ENCODE measurements at places on chromosomes 4 and X.

GRCh38 chr4:3368841-3369760 is 72.7 kb upstream of the HGFAC start:
- no peak for DNase-seq

GRCh38 chrX:69153060-69153730 is 12.1 kb downstream of the PJA1 start:
- peak; percentile 75 for DNase-seq

DNA sequence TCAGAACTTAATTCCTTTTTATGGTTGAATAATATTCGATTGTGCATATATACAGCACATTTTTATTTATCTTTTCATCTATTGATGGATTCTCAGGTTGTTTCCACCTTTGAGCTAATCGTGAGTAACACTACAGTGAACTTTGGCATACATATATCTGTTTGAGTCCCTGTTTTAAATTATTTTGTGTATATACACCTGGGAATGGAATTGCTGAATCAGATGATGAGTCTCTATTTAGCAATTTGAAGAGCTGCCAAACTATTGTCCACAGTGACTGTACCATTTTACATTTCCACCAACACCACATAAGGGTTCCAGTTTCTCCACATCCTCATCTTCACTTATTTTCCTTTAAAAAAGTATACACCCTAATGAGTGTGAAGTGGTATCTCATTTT is 166.2 kb upstream of the FGF13 start:
- DNase-seq = peak; percentile 83

- peak; percentile 64 for DNase-seq
Observed at GRCh38 chrX:155535866-155536265, 76.9 kb downstream of the TMLHE start.

DNA sequence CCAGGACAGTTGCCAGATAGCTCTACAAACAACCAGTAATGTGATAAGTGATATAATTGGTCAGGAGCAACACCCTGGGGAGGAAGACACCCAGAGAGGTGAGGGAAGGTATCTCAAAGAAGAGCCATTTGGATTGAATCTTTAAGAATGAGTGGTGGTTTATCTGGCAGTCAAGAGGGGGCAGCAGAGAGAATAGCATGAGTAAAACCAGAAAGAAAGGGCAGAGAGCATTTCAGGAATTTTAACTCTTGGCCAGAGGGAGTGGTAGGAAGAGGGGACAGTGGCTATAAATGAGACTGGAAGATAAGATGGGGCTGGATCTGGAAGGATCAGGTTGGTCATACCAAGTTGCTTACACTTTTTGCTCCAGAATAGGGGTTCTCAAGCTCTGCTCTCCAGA is 5.9 kb upstream of the SEPTIN6 start:
- DNase-seq = peak; percentile 52

- no peak for DNase-seq
Observed at GRCh38 chrX:112774142-112774541, 66.5 kb downstream of the AMOT start.

DNA sequence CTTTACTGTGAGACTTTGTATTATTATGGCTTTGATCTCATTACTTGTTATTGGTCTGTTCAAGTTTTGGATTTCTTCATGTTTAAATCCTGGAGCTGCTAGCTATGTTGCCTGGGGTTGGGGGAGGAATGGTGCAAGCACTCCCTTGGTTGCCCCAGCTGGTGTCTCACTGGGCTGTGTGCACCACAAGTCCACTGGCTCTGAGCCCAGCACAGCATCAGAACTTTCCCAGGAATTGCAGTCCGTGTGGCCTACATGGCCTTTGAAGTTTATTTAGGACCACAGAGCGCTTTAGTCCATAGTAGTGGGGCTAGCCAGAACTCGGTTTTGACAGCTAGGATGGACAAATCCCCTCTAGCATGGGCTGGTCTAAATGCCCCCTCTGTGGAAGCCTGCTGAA is 278.8 kb upstream of the RPS6KA3 start:
- no peak for DNase-seq

DNA sequence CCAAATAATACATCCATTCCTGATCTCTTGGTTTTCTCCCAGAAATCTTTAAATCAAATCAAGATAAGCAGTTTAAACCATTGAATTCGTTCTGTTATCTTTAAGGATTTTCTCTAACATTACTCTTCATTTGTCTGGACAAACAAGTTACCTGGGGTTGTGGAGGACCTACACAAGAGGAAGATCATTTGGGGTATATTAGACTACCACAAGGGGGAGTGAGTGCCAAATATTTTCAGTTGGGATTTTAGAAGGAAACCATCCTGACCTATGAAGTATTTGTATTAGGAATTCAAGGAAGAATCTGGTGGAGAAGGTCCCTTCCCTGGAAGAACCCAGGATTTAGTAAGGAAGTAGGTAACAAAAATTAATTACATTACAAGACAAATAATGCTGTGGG is 12.0 kb upstream of the DCHS2 start:
- peak; percentile 66 for DNase-seq

- DNase-seq = no peak
Observed at GRCh38 chr4:94536049-94536448, 84.3 kb downstream of the PDLIM5 start.

DNA sequence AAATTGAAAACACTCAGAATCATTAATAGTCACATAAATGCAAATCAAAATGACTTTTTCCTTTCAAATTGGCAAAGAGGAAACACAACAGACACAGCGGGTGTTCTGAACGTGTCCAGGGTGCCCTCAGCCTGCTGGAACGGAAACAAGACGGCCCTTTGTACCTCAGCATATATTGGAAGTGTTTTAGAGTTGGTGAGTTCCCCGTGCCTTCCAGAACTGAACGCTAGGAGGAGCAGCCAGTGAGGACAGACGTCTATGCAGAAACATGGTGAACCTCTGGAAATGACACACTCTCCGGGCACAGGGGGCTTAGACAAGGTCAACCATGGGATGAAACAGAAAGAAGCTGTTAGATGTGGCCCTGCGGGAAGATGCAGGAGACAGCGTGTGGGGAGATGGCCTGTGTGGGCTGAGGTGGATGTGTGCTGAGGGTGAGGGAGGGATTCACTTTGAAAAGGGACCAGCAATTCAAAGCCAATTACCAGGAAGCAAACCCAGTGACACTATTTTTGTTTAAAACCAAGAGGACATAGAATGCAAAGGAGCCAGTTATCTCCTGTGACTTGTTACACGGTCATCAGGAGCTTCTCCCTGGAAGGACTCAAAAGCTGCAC is 40.4 kb downstream of the RNF212 start:
- peak; percentile 62 for DNase-seq

GRCh38 chrX:140918398-140919038 is 83.9 kb upstream of the SPANXB1 start:
- peak; percentile 64 for DNase-seq

DNA sequence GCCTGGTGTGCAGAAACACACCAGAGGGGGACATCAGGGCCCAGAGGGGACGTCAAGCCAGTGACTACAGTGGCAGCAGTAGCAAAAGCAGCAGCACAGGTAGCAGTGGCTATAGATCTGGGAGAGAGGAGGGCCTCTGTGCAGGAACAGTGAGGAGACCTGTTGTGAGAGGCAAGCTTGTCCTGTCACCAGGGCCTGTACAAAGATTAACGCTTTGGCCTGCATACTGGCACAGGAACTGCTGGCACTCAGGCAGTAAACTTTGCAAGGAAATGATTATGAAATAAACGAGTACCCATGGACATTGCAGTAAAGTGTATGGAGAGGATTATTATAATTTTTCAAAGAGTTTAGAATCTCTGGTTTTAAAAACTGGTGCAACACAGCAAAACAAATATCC is 5.5 kb upstream of the PHF8 start:
- no peak for DNase-seq

- no peak for DNase-seq
Observed at GRCh38 chrX:1477801-1478458, 25.2 kb upstream of the ASMTL start.

DNA sequence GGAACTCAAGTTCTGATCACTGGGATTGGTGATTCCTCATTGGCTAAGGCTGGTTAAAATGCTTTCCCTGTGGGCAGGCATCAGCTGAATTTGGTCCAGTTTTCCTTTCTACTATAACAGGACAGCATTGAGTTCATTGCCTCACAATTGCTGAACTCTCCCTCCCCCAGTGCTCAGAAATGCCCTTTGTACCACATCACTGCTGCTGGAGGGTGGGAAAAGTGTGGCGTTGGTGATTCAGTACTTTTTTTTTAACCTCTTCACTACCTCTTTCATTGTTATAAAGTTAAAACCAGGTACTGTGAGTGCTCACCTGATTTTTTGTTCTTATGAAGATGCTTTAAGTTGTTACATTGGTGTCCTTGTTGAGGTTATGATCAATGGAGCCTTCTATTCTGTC is 69.3 kb upstream of the IL2 start:
- no peak for DNase-seq

GRCh38 chr4:124713185-124713592 is 657 bp upstream of the ANKRD50 start:
- DNase-seq = peak; percentile 59

DNA sequence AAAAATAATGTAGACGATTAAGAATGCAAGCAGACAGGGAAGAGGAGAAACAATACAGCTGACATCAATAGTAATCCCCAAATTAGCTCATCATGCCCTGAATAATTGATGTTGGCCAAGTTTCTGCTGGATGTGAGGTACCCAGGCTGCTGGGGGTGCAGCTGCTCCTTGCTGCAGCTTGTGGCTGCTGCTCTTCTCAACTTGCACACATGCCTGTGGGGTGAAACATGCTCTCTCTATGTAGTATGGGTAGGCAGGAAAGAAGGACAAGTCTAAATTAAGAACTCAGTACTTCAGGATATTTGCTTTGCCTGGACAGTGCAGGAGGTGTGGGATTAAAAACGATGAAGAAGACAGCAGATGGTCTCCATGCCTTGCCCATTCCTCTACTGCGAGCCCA is 16.7 kb downstream of the EDA2R start:
- DNase-seq = peak; percentile 21

- DNase-seq = no peak
Observed at GRCh38 chr4:87956501-87956900, 19.0 kb upstream of the SPP1 start.

DNA sequence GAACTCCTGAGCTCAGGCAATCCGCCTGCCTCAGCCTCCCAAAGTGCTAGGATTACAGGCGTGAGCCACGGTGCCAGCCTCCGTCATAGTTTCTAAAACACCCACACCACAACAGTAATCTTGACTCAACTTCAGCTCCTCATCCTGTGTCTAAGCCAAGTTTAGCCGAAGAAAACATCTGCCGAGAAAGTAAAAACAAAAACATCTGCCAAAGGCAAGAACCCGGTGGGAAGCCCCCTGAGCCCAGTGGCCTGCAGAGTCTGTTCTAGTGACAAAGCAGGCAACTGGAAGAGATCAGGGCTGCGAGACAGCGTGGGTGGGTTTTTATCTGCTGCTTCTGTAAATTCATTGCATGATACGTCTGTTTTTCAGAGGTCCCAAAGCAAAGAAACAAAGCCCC is 26.6 kb upstream of the CD99 start:
- DNase-seq = no peak

GRCh38 chr4:73847526-73848182 is 5.4 kb upstream of the PF4V1 start:
- DNase-seq = no peak

DNA sequence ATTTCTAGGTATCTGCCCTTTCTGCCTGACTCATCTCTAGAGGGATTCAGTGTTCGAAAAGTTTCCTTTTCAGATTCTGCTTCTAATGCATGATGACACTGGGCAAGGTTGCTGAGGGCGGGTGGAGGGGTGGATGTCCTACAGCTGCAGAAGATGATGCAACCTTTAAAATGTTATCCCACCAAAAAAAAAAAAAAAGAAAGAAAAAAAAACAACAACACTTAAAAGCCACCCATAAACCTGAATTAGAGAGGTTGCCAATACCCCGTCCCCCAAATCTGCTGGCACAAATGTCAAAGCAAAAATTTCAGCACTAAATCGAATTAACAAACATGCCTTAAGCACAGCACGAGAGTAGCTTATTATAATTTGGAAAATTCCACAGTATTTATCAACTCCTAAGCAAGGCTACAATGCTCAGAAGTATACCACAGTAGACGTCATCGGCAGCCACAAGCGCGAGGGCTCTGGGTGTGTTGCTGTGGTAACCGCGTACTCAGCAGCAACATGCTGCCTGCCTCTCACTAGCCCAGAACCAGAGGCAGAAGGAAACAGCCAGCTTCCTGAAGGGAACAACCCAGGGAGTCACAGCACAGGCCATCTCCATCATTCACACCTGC is 167.5 kb upstream of the MAP3K15 start:
- peak; percentile 32 for DNase-seq

DNA sequence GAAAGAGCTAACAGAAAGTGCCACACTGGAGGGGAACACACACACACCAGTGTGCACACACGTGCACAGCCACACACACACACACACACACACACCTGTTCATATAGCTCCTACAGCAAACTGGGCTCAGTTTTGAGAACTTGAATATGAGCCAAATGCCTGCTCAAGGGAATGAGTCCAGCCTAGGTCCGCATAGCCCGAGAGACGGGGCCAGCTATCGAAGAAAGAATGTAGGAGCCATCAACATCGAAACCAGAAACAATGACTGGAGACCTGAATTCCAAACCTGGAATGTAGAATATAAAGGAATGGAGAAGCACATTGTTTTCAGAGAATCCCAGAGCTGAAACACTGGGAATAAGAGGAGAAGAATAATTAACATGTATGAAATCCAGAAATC is 37.6 kb upstream of the ERVMER34-1 start:
- DNase-seq = peak; percentile 2

DNA sequence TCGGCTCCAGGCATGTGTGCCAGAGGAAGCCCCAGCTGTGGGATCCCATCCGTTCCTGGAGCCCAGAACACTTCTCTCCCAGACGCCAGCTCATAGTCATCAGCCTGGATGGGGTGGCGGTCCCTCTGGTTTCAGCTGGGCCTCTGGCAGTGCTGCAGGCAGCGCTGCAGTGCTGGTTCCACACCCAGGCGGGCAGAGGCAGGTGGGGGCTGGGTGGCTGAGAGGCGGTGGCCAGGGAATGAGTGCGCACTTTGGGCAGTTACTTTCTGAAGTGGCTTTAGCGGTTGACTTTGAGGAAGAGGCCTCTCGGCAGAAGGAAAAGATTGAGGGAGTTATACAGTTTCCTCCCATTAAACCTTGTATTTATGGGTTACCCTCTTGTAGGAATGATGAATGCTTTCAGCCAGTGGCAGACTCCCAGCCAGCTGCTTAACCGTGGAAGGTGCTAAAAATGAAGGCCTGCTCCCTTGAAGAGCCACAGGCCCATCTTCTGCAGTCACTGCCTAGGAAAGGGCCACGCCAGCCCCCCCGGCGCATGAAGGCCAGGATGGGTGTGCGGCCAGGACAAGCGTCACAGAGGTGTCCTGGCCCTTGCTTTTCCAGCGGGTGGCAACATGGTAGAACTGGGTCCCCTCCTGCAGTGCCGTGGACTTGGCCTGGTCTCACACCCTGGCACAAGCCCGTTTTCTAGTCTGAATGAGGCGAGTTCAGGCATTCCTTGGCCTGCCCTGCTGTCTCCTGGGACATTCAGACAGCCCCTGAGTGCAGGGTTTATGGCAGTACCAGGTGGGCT is 9.9 kb downstream of the TADA2B start:
- no peak for DNase-seq

DNA sequence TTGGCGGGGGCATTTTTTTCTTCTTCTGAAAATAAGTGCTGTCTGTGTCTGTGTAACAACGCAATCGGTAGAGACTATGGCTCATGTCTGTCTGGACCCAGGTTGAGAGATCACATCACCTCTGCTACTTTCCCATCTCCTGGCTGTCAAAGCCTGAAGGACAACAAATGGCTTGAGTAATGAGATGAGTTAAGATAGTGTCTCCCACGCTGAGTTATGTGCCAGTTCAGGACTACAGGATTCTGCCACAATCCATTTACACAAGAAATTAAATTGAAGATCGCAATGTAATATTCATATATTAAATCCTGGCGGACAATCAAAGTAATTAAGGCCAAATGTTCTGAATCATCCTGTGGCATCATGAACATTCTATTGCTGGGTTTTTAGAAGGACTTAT is 16.5 kb upstream of the ARHGAP36 start:
- no peak for DNase-seq

- no peak for DNase-seq
Observed at GRCh38 chrX:10047133-10047532, 80.0 kb downstream of the CLDN34 start.

All from epithelial cell of esophagus (primary cell).